ENCODE measurements at places on chromosomes 13 and 19.

- DNase-seq = no peak
These were observed 31.4 kb downstream of the NALCN start for GRCh38 chr13:101384929-101385328.

DNA sequence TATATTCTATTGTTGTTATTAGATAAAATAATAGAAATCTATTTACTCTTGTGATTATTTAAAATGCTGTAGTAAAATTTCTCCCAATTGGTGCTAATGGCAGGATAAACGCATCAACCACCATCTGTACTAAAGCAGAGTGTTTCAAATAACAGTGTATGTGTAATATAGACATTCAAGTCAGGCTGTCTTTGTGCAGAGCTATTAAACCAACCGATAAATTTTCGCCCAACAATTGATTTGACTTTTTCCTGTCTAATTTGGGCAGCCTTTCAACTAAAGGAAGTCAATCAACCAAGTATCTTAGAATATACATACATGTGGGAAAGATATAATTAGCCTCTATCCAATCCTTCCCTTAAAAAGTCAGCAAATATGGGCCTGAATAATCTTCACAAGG lies 5.8 kb downstream of the AMER2 start:
- DNase-seq = no peak

GRCh38 chr19:18504886-18505610 lies 16.8 kb downstream of the ELL start:
- no peak for DNase-seq

DNA sequence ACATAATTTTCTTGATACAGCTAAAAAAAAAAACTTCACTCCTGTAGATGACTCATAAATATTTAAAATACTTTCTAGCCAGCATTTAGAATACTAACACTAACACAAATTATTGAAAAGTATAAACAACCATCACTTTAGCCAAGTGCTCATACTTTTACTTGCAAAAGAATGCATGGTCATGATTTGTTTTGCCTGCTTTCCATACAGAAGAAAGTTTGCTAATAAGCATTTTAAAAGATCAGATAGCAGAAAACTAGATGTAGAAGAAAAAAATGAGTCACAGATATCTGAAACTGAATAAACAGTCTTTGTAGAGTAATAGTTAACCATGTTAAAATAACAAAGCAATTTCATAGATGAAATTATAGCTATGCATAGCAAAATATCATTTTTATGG lies 2280.4 kb upstream of the PCDH20 start:
- no peak for DNase-seq

DNA sequence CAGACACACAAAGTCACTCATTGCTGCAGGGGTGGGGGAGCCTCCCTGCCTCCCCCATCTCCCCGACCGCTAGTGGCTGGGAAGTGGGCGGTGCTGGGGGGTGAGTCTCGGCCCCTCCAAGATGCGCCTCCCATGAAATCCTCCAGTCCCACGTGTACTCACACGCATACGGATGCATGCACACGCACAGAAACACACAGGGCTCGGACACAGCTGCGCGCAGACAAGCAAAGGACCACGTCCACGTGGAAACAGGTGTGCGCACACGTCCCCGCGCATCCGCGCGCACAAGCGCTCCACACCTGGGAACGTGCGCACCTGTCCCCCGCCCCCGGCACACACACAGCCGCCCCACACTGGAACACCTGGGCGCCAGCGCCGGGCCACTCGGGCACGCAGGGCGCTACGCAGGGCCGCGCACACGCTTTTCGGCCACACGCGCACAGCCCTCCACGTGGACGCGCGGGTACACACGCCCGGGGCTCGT lies 687 bp downstream of the MATK start:
- no peak for DNase-seq

GRCh38 chr13:94176561-94176960 lies 302.9 kb downstream of the DCT start:
- no peak for DNase-seq

- DNase-seq = no peak
These were observed 40.0 kb downstream of the UNC13A start for GRCh38 chr19:17648097-17648660.

DNA sequence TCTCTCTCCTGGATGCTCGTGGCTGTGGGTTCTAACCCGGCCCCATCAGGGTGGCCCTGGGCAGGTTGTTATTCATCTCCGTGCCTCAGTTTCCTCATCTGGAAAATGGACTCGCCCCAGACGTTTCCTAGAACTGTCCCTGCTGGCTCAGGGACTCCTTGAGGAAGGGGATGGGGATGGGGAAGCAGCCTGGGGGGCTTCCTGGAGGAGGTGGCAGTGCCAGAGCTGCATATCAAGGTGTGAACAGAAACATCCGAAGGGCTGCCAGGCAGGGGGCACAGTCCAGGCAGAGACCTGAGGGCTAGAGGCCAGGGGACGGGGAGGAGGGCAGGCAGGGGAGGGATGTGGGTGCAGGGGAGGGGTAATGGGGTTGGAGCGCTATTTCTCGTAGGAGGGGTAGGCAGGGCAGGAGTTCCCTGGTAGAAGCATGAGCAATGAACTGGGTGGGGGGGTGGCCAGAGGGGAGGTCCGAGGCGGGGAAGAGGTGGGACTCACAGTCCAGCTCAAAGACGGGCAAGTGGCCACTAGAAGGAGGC lies 3.6 kb upstream of the ELANE start:
- no peak for DNase-seq

- DNase-seq = no peak
These were observed 755 bp upstream of the ZNF726 start for GRCh38 chr19:23913931-23914330.

- DNase-seq = no peak
These were observed 9.6 kb downstream of the ZIC2 start for GRCh38 chr13:99991013-99991827.

DNA sequence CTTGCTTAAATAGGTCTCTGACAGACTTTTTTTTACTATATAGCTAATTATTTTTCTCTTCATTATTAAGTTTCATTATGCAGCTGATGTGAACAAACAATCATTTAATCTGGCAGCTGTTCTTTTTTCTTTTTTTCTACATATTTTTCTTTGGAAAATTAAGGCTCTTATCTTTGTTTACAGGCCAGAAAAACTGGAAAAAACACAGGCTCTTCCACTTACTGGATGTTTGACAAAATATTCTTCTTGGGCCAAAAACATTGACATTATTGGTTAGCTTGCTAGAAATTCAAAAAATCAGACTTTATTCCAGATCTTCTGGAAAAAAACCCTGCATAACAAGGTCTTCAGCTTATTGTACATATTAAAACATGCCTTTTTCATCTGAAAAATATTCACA lies 15.7 kb downstream of the ZNF66 start:
- DNase-seq = no peak

GRCh38 chr13:78491978-78492377 lies 111.4 kb downstream of the POU4F1 start:
- no peak for DNase-seq

- DNase-seq = no peak
These were observed 344 bp downstream of the NHLRC3 start for GRCh38 chr13:39038569-39039030.

DNA sequence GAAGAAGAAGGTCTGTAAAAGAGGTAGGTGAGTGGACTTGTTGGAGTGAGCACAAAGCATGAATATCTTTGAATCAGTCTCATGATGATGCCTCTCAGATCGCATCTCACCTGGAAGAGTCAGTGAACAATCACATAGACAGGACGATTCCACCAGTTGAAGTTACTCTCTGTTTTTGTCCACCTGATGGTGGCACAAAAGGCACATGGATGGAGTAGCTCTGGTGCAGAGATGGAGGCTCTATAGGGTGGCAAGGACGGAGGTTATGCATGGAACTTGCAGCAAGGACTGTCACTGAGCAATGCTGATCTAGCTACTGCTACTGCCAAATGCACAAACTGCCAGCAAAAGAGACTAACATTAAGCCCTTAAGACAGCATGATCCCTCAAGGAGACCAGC lies 10.3 kb upstream of the MYCBP2 start:
- DNase-seq = no peak

DNA sequence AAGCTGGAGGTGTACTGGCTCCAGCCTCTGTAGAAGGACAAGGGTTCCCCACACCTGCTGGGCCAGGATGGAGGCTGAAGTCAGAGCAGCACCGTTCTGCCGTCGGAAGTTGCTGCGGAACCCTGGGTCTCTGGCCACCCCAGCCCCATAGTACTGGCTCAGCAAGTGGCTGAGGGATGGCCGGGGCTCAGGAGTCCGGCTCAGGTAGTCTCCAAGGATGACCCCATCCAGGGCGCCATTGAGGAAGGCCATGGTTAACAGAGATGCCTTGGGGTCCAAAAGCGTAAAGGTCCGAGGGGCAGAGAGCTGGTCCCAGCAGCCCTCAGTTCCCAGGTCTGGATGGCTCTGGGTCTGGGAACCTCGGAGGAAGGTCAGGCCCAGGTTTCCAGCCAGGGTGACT lies 3.7 kb downstream of the PGLYRP2 start:
- no peak for DNase-seq

All from hepatocyte (in vitro differentiated cells).